ENCODE measurements at places on chromosomes 4 and X. TPM values are rescaled to one million over a fixed set of nuclear protein-coding genes. Genes with fewer than 3 reads are reported as not detected.

DNA sequence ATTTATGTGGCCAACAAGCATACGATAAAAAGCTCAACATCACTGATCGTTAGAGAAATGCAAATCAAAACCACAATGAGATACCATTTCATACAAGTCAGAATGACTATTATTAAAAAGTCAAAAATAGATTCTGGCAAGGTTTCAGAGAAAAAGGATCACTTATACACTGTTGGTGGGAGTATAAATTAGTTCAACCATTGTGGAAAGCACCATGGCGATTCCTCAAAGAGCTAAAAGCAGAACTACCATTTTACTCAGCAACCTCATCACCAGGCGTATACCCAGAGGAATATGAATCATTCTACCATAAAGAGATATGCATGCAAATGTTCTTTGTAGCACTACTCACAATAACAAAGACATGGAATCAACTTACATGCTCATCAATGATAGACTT is 478.7 kb upstream of the GALNTL6 start:
- no peak for DNase-seq

GRCh38 chr4:53489279-53489889 is 101.9 kb downstream of the LNX1 start:
- no peak for DNase-seq

- no peak for DNase-seq
Observed at GRCh38 chrX:22974616-22975015, 25.1 kb upstream of the DDX53 start.

GRCh38 chr4:15809058-15809457 is 30.9 kb downstream of the CD38 start:
- no peak for DNase-seq

DNA sequence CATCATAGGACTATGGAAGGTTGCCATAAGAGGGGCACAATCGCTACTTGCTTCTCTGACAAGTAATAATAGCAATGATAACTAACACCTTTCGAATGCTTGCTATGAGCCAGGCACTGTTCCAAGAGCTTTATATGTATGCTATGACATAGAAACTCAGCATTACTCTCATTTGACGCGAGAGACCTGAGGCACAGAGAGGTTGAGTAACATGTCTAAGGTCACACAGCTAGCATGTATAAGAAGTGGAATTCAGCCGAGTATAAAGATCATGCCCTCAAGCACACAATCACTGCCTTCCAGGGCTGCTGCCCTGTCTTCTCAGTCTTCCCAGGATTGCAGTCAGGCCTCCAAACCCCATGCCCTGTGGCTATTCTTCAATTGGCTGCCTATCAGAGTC is 19.5 kb downstream of the PJA1 start:
- no peak for DNase-seq

The LONRF3 gene
- total RNA-seq = 1.2 TPM

GRCh38 chrX:136880003-136880451 is 498 bp downstream of the RBMX start:
- no peak for DNase-seq

The GAGE12G gene
- not detected for total RNA-seq

The GPRIN3 gene
- 3.4 TPM for total RNA-seq

The SLIT2 gene
- total RNA-seq = 4.7 TPM

GRCh38 chrX:38052096-38052495 is 45.7 kb downstream of the SYTL5 start:
- no peak for DNase-seq

DNA sequence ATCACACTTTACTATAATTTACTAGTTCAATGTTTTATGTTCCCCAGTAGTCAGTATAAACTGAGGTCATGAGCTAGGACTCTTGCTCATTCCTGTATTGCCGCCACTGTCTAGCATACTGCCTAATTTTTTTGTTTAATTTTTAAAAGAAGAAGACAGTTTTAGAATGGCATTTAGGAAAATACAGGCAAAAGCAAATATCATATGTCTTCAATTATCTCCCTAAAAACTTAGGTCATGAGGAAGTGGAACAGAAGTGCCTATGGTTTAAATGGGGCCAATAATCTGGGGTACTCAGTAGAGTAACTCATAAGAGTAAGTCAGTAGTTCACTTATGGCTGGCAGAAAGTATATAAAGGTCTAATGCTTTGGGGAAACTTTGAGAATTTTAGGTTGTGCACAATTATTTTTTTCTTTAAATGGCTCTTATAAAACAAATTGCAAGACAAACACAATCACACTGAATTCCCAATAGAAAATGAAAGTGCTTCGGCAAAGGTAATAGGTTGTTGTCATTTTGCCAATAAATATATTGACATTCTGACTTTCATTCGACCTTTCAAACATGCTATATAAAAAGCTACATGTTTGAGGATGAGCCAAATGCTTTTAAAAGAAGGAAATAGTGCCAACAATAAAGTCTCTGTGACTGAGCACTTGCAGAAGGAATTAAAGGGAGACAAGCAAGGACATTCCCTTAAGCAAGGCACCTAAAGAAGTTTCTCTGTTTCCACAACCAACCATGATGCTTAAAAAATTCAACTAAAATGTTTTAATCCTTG is 390.1 kb downstream of the PDGFC start:
- no peak for DNase-seq

DNA sequence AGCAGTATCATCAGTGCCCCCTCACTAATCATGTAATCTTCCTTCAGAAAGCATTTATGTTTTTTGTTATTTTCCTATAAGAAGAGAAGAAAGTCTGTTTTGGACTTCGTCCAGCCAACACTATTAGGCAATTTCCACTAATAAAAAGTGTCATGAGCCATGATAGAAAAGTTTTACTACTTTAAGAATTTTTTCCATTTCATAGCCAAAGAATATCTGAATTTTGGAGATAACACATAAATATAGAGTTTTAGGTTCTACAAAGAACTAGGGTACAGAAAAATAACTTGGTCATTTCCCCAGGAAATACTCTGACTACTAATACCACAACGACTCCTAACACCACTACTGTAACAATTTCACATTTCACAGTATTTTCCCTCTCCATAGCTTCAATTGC is 41.8 kb upstream of the VEGFC start:
- no peak for DNase-seq

The NUDT11 gene
- total RNA-seq = 0.93 TPM

GRCh38 chr4:78057600-78058550 is 752 bp downstream of the FRAS1 start:
- peak; percentile 76 for DNase-seq

DNA sequence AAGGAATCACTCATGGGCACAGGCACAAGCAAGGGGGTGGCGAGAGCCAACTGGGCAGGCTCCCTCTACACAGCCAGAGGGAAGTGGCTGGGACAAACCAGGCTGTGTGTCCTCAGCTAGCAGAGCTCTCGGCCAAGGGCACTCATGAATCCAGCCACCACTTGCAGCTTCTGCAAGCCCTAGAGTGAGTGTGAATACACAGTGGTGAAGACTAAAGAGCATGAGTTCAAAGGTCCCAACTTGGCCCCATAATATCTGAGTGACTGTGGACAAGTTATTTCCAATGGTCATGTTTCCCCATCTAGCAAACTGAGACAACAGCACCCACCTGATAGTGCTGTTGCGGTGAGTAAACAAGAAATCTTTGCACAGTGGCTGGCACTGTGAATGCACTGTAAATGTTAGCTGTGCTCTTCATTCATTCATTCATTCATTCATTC is 51.7 kb downstream of the ADGRG2 start:
- no peak for DNase-seq

GRCh38 chr4:189660722-189661360 is 279.8 kb upstream of the FRG1 start:
- DNase-seq = no peak

- DNase-seq = no peak
Observed at GRCh38 chr4:16472537-16472936, 246.3 kb upstream of the TAPT1 start.

The CT45A9 gene
- not detected for total RNA-seq

- no peak for DNase-seq
Observed at GRCh38 chr4:101871962-101872676, 81.6 kb downstream of the BANK1 start.

The ESX1 gene
- total RNA-seq = not detected

The FGF13 gene
- total RNA-seq = 5.2 TPM

GRCh38 chr4:72326692-72327632 is 242.1 kb downstream of the ADAMTS3 start:
- DNase-seq = no peak

The IBSP gene
- not detected for total RNA-seq

DNA sequence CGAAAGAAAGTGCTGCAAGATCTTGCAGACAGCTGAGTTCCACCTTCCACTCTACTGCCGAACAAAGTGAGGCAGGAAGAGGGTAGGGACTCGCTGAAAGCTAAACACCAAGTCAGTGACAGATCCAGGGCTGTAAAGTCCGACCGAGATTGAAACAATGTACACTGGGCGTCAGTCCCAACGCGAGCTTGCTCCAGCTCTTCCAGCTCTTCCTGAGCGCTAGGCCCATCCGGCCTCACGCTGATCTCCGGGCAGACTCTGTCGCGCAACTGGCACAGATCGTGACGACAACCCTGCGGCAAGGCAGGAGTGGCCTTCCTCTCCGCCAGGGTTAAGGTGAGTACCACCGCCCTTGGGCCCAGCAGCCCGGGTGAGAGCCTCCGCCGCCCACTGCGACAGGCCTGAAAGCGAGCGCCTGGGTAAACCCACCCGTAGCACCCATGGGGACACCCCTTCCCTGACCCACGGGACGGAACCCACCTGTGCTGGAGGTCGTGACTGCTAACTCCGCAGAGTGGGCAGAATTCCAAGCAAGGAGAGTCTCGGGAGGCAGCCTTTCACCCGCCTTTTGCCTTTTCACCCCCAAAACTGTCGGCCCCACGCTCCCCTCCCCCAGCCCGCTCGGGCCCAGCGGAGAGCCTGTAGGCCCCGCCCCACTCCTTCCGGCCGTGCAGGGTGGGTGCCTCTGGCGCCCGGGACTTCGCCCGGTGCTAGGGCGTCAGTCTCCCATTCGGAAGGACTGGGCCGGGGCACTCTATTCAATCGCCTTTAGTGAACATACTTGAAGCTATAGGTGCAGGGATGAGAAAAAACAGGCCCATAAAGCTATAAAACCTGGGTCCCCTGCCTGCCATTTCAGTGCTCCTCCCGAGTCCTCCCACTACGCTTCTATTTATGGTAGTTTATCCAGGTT is at the start of gene TMLHE:
Gene TMLHE, minus strand, starts transcription at position 641 of the 913 bp plus-strand sequence. CDS start 67,676 bp downstream, outside the sequence.
- peak; percentile 73 for DNase-seq

The CBR4 gene
- total RNA-seq = 16.3 TPM

DNA sequence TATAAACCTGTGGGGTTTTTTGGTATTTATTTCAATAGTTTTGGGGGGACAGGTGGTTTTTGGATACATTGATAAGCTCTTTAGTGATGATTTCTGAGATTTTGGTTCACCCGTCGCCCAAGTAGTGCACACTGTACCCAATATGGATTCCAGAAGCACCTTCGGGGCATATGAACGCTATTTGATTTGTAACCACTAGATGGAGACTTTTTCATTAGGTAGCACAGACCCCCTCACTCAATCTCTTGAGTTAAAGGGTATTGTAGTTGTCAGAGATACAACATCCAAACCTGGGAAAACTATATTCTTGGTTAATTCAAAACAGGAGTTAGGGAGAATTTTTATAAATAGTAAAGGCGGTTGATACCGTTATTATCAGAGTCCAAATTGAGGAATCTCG is 79.8 kb downstream of the SPANXN3 start:
- DNase-seq = no peak

- DNase-seq = no peak
Observed at GRCh38 chr4:54942721-54943120, 182.7 kb downstream of the KDR start.

The RASL11B gene
- 1.3 TPM for total RNA-seq

- DNase-seq = no peak
Observed at GRCh38 chrX:51568586-51568985, 50.1 kb downstream of the CENPVL3 start.

- no peak for DNase-seq
Observed at GRCh38 chr4:61614231-61614630, 414.1 kb downstream of the ADGRL3 start.

- no peak for DNase-seq
Observed at GRCh38 chrX:148804579-148805355, 304.4 kb downstream of the AFF2 start.

DNA sequence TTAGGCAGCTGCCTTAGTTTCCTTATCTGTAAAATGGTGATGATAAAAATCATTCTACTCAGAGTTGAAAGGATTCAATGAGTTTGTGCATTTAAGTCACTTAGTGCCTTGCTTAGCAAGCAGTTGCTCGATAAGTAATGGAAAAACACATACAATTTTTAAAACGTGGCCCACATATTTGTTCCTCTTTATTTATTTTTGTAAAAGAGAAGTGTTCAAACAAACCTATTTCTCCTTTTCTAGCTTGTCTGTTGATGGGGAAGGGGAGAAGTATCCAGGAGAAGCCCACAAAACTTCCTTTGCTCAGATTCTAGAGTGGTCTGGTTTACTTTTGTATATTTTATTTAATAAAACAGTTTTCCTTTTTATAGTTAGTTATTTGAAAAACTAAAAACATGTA is 3.3 kb upstream of the HPGDS start:
- DNase-seq = no peak

DNA sequence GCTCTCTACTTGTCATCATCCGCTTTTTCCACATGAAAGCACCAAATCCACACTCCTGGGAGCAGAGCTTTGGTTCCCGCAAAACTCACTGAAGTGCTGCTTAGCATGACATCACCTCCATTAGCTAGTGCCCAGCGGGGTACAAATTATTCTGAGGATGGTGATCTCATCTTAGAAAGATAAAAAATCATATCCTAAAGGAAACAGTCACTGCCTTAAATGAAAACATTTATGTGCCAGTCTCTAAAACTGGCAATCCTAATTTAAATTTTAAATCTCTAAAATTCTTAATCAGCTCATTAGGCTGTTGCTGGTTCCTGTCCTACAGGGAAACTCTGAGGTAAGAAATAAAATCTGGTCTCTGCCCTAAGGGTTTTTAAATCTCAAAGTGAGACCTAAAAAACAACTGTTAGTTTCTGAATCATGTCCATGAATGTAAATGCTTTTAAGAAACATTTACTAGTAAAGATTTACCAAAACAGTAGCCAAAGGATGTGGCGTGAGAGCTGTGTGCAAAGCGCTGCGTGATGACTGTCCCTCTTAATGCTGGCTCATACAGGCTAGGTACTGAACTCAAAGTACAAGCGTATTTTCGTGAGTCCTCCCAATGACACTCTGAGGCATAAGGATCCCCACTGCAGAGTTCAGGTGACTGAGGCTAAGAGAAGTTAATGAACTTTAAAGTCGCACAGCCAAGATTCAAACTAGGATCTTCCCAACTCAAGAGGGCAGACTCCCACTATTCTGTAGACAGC is 4.5 kb downstream of the CASP3 start:
- no peak for DNase-seq

GRCh38 chr4:31929676-31930345 is 1209.6 kb downstream of the PCDH7 start:
- no peak for DNase-seq

The FAAH2 gene
- 27.3 TPM for total RNA-seq

The CENPE gene
- 2.3 TPM for total RNA-seq

GRCh38 chr4:20271950-20272349 is 20.2 kb downstream of the SLIT2 start:
- DNase-seq = no peak

DNA sequence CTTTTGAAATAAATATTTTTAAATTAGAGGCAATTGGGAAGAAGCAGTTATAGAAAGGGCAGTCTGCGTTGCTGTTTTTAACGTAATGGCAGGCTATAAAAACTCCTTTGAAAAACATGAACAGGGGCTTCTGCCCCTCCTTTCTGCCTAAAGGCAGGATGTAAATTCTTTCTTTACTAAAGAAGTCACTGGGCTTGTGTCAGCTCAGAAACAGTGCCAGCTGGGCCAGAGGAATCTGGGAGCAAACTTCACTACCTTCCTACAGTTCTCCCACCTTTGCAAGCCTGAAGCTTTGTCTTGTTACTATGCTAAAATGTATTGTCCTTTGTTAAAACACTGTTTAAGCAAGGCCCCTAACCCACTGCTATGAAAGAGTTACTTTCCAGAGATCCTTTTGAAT is 1664.8 kb downstream of the RPA4 start:
- no peak for DNase-seq

GRCh38 chr4:155353923-155354540 is 22.7 kb downstream of the MAP9 start:
- DNase-seq = peak; percentile 86
